OCI-LY7 (cell line): ENCODE measurements at places on chromosomes 11 and 22.

- no peak for DNase-seq
These were observed 16.3 kb downstream of the LDHAL6A start for GRCh38 chr11:18471995-18472394.

GRCh38 chr11:44972746-44973435 lies 22.2 kb upstream of the TP53I11 start:
- no peak for DNase-seq

DNA sequence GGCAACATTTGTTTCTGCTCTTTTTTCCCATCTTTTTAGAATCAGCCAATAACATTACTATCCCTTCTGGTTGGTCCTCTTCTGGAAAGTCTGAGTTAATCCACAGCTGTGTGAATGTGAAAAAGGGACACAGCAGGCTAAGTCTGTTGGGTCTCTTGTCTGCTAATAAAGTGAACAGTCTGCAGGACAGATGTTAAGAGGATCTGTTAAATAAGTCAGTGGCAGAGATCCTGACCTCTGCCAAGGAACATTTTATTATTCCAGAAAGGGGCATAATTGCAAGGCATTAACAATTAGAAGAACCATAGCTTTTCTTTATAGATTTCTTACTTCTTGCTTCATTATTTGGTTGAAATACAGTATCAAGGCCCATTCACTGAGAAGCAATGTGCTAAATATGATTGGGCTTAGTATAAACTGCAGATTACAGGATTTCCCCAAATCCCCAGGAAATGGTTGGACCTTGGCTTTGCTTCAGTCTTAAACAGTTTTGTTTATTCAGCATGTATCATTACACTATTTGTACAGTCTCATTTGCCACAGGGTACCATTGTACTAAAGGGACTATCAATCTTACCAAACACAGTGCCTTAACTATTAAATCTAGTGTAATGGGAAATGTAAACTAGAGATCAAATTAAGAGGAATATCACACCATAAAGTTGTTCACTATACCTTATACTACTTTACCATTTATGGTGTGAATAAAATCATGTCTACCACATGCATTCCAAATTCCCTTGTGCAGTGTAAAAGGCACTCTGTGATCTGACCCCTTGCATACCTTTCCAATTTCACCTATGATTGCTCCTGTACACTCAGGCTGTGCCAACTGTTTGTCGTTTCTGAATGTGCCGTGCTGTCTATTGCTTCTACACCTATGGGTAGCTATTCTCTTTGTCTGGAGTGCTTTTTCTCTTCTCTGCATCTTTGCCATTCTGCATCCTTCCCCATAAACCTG lies 274.0 kb downstream of the SOX6 start:
- DNase-seq, result no peak

DNA sequence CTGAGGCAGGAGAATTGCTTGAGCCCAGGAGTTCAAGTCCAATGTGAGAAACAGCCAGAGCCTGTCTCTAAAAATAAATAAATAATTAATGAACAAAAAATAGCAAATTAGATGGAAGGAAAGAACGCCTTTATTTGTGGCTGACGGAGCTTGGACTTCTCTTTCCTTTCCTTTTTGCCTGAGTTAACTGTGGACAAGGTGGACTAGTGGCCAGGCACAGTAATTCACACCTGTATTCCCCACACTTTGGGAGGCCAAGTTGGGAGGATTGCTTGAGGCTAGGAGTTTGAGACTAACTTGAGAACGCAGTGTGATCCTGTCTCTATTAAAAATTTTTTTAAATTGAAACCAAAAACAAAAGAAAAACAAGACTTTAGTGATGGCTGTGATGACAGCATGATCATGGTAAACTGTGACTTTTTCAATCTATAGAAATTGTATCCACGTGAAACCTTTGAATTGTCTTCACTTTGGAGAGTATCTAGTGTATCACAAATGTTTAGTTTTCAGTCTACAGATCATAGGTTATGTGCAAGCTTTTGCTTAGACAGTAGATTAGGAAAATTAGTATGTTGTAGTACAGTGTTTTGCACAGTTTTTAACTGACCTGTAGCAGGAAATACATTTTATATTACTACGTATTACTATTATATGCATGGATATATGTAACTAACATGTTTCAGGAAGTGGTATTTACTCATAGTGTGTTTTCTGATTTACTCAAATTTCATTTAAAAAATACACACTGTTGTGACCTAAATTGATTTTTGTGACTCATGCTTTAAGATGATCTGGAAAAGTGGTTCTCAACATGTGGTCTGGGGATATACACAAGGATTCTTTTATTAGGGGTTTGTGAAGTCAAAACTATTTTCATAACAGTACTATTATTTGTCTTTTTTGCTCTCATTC lies 42.1 kb downstream of the KDM2A start:
- DNase-seq, result no peak

DNA sequence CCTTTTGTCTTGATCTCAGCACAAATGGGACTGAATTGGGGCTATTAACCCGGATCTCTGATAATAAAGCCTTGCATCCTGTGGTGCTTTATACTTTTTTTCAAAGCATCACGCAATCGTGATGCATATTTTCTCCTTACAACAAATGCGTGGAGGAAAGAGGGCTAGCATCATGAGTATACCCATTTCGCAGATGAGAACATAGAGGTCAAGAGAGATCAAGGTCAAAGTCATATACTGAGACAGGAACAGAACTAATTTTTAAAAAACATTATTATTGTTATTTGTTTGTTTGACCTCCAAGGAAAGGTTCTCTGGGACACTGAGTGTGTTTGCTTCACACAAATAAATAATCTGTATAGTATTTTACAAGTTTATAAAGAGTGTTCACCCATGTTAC lies 191.2 kb downstream of the ST3GAL4 start:
- no peak for DNase-seq

GRCh38 chr11:91981995-91982394 lies 242.6 kb upstream of the FAT3 start:
- DNase-seq, result no peak

DNA sequence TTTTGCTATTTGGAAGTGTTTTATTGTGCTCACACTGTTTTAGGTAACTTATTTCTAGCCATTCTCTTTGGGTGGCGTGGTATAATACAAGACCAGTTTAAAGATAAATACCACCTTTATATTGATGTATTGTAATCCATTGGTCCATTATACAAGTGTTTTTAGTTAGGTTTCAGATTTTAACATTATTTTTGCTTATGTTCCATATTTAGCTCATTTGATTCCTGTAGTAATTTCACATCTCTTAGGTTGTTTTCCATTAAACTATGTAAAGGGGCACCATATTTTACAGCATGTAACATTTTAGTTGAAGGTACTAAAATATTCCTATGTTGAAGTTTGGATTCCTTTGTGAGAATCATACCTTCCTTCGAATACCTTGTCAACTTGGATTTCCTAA lies 20.1 kb downstream of the EED start:
- no peak for DNase-seq

DNA sequence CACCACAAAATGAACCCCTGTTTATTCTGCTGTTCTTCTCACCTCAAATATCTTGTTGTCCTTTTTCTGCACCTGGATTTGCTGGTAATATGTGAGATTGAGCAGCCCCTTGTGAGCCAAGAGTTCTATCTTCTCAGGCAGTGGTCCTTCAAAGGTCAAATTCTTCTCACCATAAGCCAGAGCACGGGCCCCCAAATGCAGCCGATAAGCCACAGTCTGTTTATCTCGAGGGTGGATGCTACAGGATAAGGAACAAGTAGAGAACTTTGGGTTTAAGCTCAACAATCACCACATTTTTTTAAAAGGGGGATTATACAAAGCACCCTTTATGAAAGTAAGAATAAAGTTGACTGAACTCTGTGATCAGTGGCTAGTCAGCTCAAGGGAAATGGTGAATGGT lies 15.8 kb downstream of the TBRG1 start:
- no peak for DNase-seq

- DNase-seq, result no peak
These were observed 877.0 kb downstream of the OPCML start for GRCh38 chr11:132655187-132655855.

- DNase-seq, result no peak
These were observed 152.1 kb upstream of the ISX start for GRCh38 chr22:34913826-34914225.

DNA sequence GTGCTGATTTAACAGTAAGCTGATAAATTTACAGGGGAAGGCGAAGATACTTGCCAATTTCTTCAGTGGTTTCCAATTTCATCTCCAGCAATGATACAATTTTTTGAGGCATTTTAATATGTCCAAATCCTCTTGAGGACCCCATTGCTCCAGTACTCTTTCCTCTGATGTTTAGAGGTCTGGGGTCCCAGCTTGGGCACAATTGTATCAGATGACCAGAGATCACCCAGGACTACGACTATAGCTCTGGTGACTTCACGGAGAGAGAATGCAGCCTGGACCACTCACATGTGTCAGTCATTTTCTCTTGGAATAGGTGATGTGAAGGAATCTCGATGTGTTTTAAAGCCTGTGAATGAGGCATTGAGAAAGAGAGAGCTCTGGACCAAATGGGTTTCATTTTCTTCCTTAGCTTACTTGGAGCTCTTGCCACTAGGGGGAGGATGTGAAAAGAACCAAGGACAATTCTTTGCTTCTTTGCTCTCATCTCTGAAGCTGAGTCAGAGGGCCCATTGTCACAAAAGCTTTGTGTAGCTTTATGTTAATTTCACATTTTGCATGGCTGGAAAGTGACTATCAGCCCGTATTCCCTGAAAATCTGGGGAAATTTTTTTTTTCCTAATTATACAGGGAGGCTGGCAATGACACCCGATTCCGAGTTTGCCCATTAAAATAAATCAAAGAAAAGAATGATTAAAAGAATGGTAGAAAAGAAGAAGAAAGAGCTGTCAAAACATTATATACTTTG lies 6.7 kb upstream of the CCDC90B start:
- peak; percentile 75 for DNase-seq

DNA sequence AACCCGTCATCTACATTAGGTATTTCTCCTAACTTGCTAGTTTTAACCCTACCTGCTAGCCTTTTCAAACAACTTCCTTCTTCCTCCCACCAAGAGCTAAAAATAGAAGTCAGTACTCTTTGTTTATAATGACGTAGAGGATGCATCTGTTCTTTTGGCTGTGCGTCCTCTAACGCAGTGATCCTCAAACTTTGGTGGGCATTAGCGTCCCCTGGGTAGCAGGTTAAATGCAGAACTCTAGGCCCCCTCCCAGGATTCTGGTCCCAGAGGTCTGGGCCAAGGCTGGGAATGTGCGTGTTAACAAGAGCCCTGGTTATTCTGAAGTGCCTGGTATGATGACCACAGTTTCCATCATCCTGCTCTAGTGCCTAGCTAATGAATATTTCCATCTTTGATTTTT lies 67.6 kb downstream of the BARX2 start:
- DNase-seq, result no peak

DNA sequence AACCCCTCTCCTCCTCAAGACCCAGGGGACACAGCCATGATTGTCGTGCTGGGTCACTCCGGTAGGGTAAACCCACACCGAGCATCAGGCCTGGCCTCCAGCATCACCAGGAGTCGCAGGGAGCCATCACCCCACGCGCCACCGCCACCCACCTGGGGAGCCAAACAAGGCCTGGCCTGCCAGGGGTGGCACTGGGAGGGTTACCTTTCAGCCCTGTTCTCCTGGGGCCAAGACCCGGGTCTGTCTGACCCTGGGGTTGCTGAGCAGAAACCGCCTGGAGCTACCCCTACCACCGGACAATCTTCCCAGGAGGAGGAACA lies 39.3 kb upstream of the NNMT start:
- no peak for DNase-seq

GRCh38 chr11:31325160-31325559 lies 44.4 kb downstream of the DCDC1 start:
- no peak for DNase-seq

DNA sequence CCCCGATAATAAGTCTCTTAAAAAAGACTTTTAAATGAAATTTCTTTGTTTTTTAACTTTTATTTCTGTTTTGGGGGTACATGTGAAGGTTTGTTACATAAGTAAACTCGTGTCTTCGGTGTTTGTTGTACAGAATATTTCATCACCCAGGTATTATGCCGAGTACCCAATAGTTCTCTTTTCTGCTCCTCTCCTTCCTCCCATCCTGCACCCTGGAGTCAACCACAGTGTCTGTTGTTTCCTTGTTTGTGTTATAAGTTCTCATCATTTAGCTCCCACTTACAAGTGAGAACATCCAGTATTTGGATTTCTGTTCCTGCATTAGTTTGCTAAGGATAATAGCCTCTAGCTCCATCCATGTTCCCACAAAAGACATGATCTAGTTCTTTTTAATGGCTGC lies 1.6 kb upstream of the GSTP1 start:
- DNase-seq, result no peak

- DNase-seq, result no peak
These were observed 8.3 kb downstream of the PGAP2 start for GRCh38 chr11:3816673-3817072.

- no peak for DNase-seq
These were observed 7.7 kb downstream of the IL2RB start for GRCh38 chr22:37141971-37142370.

- no peak for DNase-seq
These were observed 1293.9 kb downstream of the JRKL start for GRCh38 chr11:97683733-97684132.

- DNase-seq, result no peak
These were observed 31.9 kb downstream of the ATG13 start for GRCh38 chr11:46649180-46649738.

- DNase-seq, result no peak
These were observed 447.1 kb downstream of the TBC1D22A start for GRCh38 chr22:47209547-47210023.

DNA sequence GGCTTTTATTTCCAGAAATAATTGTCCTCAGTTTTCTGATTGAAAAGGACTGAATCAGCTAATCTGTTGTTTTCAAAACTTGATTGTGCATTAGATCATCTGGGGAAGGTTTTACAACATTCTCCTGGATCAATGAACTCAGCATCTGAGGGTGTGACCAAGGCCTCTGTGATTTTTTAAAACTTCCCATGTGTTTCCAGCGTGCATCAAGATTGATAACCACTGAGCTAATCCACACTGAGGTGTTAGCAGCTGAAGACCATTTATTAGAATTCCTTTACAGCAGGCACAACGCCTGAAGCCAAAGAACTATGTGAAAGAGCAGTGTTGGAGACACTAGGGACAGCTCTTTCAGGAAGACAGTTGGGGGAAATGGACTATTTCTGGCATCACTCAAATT lies 10.2 kb downstream of the VSTM5 start:
- no peak for DNase-seq

- DNase-seq, result no peak
These were observed 19.1 kb downstream of the INCENP start for GRCh38 chr11:62142921-62143320.

GRCh38 chr22:46764779-46765485 lies 2.5 kb downstream of the TBC1D22A start:
- no peak for DNase-seq

- DNase-seq, result peak; percentile 88
These were observed 89.9 kb upstream of the APOA1 start for GRCh38 chr11:116927163-116927974.

DNA sequence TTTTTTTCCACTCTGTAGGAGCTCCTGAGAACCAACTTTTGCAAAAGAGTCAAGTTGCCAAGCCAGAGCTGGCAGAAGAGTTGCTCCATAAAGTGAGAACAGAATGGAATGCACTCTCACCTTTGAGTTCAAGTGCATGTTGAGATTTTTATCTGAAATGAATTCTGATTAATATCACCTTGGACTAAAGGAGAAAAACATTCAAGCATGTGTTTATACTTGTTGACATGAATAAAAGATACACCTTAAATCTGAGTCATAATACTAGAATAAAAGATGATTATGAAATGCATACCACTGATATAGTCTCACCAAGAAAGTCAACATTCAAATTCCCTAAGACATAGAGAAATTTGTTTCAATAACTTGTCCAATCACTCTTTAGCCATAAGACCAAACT lies 37.8 kb downstream of the ARL14EP start:
- no peak for DNase-seq

GRCh38 chr11:67604815-67605214 lies 1.9 kb upstream of the NDUFV1 start:
- DNase-seq, result no peak

GRCh38 chr11:28878025-28878424 lies 769.8 kb downstream of the METTL15 start:
- no peak for DNase-seq
